ENCODE measurements at places on chromosomes 13 and 19.
A peak's percentile ranks its signal among the peaks of the same experiment; 100 is the strongest.

DNA sequence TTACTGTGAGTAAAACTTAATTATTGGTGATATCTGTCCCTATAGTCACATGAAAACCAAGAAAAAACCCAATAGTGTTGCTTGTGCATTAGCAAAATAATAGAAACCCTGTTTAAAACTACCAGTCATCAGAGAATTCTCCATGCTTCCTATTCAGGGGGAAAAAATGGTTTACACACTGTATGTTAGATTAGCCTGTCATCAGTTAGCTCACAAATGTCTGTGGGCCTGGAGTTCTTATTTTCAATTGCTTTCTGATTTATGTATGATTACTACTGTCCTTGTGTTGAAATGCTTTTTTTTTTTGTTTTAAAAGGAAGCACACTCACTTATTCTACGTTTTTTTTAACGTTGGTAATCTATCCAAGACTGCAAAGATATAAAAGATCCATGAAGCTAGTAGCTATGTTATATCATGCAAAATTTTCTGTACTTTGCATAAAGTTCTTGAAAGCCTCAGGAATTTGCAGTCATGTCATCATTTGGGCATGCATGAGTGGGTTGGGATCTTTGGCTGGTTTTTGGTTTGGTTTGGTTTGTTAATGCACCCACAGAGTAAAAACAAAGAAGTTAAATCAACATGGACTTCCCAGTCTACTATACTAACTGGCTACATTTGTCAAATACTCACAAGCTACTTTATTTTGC, 25.9 kb downstream of the RXFP2 start:
- DNase-seq, result no peak

GRCh38 chr13:46071590-46072249, 19.2 kb upstream of the ZC3H13 start:
- DNase-seq, result no peak

GRCh38 chr13:71876648-71877255, 9.7 kb upstream of the DACH1 start:
- no peak for DNase-seq

GRCh38 chr19:58009666-58010301, 7.2 kb upstream of the ZNF606 start:
- DNase-seq, result peak; percentile 78

DNA sequence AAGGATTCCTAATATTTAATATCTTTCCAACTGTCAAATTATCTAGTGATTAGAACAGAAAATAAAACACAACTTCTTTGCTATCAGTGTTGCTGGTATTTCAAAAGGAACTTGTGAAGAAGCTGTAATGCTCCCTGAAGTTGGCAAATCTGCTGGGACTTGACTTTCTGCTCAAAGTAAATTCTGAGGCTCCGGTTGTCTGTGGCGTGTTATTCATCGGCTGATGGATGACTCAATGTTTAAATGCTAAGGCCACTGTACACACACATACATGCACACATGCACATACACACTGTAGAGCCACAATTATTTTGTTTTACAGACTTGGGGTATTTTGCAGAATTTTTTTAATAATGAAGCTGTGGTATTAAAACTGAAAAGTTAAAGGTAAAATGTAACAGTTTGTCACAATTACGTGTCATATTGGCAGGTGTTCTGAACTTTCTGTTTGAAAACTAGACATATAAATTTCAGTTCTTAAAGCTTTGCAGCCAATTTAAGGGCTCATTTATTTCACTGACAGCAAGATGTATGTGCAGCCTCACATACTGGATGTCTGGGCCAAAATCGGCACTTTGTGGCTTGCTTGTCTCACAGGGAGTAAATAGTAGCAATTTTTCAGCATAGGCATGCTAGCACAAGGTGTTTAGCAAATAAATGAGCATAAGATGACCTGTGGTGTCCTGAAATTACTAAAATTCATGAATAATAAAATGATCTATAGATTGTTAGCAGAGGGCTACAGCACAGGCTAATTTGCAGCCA, 1691.7 kb upstream of the PCDH20 start:
- DNase-seq, result no peak

- DNase-seq, result no peak
Observed at GRCh38 chr13:97140611-97141010, 81.5 kb upstream of the MBNL2 start.
